Hepatocyte (in vitro differentiated cells): ENCODE measurements at places on chromosomes 3 and 15.

GRCh38 chr3:175326041-175326440, 466.9 kb downstream of the NAALADL2 start:
- DNase-seq: no peak

- no peak for DNase-seq
These were observed 147.4 kb downstream of the CHST2 start for GRCh38 chr3:143266927-143267326.

- DNase-seq: no peak
These were observed 122.6 kb upstream of the SLC6A11 start for GRCh38 chr3:10693457-10693856.

- no peak for DNase-seq
These were observed 24.1 kb upstream of the MITF start for GRCh38 chr3:69715204-69715603.

- no peak for DNase-seq
These were observed 41.1 kb downstream of the TNFAIP8L3 start for GRCh38 chr15:51053571-51053970.

DNA sequence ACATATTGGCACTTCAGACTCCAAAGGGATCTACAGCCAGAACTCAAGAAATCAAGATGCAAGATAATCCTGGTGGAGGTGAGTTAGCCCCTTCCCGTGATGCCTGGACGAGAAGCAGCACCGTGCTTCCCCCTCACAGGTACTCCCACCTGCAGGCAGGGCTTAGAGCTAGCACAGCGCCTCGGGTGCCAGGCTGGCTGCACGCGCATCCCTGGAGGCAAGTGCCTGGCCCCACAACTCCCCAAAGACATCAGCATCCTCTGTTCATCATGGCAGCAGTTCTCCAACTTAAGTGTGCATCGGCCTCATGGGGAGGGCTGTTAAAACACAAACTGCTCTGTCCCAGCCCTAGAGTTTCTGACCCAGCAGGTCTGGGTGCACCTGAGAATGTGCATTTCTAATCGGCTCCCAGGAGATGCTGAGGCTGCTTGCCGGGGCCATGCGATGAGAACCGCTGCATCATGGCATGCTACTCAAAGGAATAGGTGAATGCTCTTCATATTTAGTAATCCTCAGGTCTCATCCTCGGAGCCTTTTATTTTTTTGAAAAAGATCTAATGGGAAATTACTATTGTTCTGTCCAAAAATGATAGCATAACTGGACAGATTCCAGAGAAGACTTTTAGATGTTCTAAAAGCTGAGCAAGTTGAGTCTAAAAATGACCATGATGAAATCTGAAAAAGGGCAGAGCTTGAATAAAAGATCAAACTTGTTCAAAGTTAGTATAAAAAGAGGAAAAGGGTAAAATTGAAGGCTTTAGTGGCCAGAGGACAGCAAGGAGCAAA, 244.2 kb downstream of the ADAMTS17 start:
- DNase-seq: no peak
